ENCODE measurements at places on chromosomes 5 and 9. TPM values are rescaled to one million over a fixed set of nuclear protein-coding genes. Genes with fewer than 3 reads are reported as not detected.

CDX1 gene
- total RNA-seq: 177 TPM

UNC5A gene
- total RNA-seq: not detected

PCDHB3 gene
- 1.1 TPM for total RNA-seq

BBLN gene
- total RNA-seq: 78.2 TPM

WDR38 gene
- total RNA-seq: not detected

CHSY3 gene
- total RNA-seq: 2.5 TPM

PCDH1 gene
- 167 TPM for total RNA-seq

RALGPS1 gene
- total RNA-seq: 158 TPM

SH3GL2 gene
- not detected for total RNA-seq

GTF3C4 gene
- 5.6 TPM for total RNA-seq

AQP7 gene
- total RNA-seq: 92.1 TPM

OR1Q1 gene
- total RNA-seq: not detected

RUFY1 gene
- total RNA-seq: 65.8 TPM

IL33 gene
- 4.2 TPM for total RNA-seq

NR4A3 gene
- 1.0 TPM for total RNA-seq

CFAP157 gene
- total RNA-seq: not detected

TMEM141 gene
- total RNA-seq: 223 TPM

All from Peyer's patch (tissue), 4 donors.